ENCODE measurements at places on chromosomes 1 and 21.
A peak's percentile ranks its signal among the peaks of the same experiment; 100 is the strongest.

DNA sequence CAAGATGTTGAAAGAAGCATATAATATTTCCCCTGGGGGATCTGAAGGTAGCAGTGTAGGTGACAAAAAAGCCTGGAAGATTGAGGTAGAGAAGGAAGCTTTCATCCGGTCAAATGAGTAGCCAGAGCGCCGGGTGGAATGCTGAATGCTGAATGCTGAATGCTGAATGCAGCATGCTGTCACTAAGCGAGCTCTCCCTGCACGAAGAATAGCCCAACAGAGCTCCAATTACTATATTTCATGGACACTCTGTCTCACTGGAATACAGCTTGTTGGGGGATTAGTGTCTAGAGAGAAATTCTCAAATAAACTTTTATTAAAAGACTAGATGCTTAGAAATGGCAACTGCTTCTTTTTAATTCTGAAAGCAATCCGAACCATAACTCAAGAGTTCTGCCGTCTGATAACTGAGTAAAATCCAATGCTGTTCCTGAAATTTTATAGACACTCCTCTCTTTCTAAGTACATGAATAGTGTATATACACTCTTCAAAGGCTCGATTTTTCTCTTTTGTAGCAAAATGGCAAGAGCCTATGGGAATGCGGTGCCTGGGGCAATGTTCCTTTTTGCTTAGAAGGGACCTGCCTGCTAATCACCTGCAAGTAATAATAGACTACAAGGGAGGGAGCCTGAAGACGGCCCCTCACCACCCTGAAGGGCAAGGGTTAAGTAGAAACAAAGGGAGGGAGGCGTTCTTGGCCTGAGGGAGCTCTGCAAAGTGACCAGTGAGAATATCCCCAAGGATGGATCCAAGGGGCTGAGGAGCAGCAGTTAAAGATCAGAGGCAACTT lies 203.7 kb upstream of the ESRRG start:
- no peak for DNase-seq

- no peak for DNase-seq
Observed at GRCh38 chr1:110515891-110516290, 3.1 kb downstream of the KCNA10 start.

DNA sequence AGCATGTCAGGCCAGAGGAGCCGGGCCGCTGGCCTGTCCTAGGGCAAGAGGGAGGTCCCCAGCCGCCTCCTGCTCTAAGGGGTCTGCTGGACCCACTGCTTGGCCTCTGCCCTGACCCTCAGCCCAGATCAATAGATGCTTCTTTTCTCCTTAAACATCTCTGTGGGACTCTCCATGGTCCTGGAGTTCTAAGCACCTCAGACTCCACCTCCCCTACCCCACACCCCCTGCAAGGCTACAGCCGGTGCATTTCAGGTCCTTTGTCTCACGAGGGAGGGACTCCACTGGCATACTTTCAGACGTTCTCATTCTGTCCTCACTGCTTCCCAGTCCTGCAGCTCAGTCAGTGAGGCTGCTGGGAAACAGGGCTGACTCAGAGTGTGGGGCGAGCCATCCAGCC lies 11.0 kb downstream of the CNTN2 start:
- DNase-seq = no peak

GRCh38 chr1:98147280-98147679 lies 226.4 kb upstream of the DPYD start:
- no peak for DNase-seq

- peak; percentile 83 for DNase-seq
Observed at GRCh38 chr1:161702250-161702649, 4.8 kb upstream of the FCRLA start.

DNA sequence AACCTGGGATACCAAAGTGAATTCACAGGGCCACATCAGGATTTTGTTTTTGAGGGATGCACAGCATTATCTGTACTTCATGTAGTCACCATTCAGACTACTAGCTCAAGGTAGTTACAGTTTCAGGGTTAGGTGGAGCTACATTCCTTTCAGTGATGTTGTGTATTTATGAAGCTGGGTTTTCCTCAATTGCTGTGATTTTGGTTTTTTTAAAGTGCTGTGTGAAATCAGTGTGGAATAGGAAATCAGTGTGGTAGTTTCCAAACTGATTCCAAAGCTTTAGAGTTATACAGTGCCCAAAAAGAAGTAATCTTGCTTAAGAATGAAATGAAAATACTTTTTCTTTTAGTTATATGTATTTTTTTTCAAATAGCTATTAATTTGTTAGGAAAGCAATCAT lies 95.8 kb downstream of the PKN2 start:
- DNase-seq = no peak

DNA sequence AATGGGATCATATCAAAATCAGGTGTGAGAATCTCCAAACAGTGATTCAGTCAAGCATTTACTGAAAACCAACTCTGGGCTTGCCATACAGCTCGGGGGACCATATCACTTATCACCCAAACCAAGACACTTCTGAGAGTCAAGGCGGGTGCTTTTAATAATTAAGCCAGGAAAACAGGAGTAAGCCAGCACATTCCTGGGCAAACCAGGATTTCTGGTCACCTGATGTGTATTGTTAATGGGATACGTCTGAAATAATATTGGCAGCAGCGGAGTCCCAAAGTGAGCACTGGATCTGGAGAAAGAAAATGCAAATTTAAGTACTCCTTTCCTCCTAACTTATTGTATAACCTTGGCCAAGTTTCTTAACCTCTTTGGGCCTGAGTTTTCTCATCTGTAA lies 17.6 kb downstream of the OSCP1 start:
- peak; percentile 36 for DNase-seq

- DNase-seq = no peak
Observed at GRCh38 chr1:229599218-229599954, 26.5 kb downstream of the TAF5L start.
